Activated naive CD4-positive, alpha-beta T cell (primary cell): ENCODE measurements at places on chromosomes 7 and 10.
A peak's percentile ranks its signal among the peaks of the same experiment; 100 is the strongest.

- no peak for DNase-seq
These were observed 75.6 kb upstream of the LYZL2 start for GRCh38 chr10:30705101-30705624.

- DNase-seq: no peak
These were observed 22.3 kb upstream of the RET start for GRCh38 chr10:43054593-43054992.

DNA sequence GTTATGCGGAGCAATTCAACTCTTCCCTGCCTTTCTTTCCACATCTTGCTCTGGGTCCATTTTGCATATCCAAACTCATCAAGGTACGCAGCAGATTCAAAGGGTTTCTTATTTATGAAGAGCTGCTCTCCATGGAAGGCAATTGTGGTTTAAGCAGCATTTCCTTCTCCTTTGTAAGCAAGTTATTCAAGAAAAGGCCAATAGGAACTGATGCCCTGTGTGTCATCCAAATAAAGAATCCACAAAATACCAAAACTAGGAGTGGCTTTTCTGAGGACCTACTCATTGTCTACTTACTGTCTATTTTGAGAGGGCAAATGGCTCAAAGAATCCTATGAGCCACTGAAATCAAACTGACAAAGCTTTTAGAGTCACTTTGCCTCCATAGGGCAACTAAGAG, 253.1 kb downstream of the PTEN start:
- no peak for DNase-seq

- no peak for DNase-seq
These were observed 76.1 kb upstream of the ANK3 start for GRCh38 chr10:60465801-60466200.

GRCh38 chr7:106443156-106443555, 158.4 kb upstream of the NAMPT start:
- no peak for DNase-seq

- DNase-seq: no peak
These were observed 1.5 kb downstream of the PCLO start for GRCh38 chr7:83161186-83161585.

DNA sequence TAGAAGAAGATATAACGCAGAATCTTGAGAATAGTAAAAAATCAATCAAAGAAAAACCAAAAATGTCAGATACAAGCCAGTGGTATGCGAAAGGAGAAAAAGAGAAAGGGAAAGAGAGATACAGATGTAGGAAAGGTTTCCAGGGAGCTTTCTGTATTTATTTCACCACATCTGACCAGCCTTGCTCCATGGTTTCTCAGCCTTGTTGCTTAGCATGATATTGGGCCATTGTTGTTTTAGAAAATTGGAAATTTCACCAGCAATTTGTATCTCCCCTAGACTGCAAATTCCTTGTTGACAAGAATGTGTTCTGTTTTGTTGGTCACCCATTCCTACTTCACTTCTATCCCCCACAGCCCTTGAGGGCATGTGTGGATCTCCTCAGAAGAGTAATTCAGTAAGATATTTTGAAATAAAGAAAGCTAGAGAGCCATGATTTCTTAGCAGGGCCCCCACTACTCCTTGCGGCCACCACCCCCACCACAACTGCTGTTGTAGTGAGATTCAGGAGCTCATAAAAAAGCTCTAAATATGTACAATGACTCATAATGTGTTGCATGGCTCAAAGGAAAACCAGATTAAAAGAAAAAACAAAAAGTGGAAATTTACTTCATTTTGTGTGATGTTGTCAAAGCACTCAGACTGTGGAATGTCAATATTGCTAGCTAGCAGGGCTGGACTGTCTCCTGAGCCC, 138.7 kb downstream of the CHRM2 start:
- DNase-seq: no peak

GRCh38 chr7:146117576-146117975, 975 bp downstream of the CNTNAP2 start:
- no peak for DNase-seq

DNA sequence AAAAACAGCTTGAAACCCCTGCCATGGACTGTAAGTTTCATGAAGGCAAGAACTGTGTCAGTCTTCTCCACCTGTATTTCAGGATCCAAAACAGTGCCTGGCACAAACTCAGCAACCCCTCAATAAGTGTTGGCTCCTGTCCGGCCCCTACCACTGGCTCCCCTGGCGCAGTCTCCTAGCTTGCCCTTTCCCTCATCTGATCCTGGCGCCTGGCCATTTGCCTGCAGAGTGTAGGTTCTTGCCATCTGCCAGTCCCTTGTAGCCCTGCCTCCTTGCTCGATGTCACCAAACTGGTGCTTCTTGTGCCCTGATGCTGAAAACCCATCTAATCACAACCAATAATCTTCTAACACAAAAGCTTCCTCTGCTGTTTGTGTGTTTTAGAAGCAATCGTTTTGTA, 60.4 kb downstream of the LGI1 start:
- no peak for DNase-seq

DNA sequence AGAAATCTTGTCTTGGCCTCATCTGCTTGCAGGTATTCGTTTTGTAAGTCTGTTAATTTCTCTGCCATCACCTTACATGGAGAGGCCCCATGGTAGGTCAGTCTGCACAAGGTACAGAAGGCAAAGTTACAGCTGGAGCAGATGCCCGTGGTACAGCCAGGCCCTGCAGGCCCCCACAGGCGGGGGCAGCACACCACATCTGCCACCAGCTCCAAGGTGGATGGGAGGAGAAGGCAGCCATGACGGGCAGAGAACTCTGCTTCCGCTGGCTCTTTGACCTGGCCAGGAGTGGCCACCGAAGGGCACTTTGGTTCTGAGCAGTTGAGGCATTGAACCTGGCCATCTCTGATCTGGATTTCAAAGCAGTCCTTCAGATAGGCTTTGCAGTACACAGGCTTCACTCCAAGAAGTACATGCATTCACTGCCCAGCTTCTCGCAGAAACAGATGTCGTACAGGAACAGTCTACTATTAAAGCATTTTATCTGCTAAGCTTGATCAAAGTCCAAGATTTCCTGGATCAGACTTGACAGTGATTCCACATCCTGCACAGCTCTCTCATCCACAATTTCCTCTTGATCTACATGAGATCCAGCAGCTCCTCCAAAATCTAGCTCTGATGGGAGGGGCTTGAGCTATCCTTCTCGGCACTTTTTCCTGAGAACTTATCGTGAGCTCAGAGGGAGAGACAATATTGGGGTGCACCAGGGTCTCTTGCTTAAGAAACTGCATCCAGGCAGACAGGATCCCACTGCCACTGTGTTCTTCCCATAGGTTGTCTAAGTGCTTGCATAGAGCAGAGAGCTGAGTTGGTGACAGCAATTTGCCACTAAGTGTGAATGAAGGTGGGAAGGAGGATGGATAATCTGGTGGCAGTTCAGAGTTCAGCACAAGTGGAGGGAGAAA, 120.7 kb downstream of the TRRAP start:
- no peak for DNase-seq

DNA sequence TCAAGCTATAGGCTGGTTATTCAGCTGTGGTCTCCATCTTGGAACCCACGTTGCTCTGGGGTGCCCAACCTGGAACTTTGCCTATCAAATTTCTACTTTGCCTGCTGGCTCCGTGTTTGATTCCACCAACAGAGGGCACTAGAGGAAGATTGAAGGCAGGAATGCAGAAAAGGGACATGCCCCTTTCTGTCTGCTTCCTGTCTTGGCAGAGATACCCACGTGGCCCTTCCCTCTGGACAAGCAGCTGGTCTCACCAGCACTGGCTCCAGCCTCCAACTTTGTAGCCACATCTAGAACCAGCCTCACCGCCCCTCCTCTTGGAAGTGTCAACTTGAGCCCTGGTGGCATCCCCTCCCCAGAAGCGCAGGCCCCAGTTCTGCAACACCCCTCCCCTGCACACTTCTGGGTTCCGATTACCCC, 52.1 kb upstream of the ZNF438 start:
- peak; percentile 5 for DNase-seq

DNA sequence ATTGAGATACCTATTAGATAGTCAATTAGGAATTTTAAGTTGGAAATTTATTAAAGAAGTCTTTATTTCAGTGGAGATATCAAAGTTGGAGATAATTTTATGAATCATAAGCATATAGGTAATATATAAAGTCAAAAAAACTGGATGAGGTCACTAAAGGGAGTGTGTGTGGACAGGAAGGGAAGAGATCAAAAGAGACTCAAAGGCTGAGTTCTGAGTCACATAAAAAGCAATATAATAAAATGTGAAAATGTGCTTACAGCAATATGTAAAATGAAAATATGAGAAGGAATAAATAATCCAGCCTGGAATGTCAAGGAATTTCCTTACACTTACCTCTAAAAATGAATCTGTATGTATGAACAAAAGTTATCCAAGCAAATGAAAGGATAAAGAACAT, 583.3 kb upstream of the SORCS1 start:
- DNase-seq: no peak

GRCh38 chr7:18241543-18242231, 214.0 kb upstream of the PRPS1L1 start:
- no peak for DNase-seq

DNA sequence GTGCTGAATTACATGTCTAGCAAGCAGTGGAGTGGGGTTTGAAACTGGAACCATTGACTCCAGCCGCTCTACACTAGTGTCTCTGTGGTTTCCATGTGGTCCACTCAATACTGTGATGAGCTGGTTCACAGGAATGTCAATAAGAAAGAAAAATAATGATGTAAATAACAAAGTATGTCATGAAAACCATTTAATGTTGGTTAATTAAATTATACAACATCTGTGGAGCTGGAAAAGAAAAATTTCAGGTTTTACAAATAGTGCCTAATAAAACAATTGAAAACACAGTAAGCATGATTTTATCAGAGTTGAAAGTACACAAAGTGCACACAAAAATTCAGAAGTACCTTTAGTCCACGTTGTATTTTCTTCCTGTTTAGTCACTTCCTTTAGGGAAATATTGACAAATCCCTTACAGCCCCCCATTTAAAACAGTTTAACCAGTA, 28.7 kb upstream of the NAMPT start:
- no peak for DNase-seq

DNA sequence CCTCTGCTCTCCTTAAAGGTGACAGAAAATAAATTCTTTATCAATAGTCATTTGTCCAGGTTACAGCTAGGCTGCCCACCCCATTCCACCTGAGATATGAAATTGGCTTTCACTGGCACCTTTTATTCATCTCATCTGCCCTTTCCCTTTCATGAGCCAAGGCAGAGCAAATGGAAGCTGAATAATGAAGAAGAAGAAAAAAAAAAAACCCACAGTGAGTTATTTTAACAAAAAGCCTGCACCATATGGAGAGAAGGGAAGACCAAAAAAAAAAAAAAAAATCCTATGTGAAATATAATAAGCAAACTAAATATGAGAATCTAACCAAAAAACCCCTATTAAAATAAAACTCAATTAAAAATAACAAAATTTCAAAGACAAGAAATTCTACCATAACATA, 59.2 kb downstream of the CHCHD3 start:
- DNase-seq: no peak

- no peak for DNase-seq
These were observed 718 bp upstream of the BPGM start for GRCh38 chr7:134645935-134646334.

DNA sequence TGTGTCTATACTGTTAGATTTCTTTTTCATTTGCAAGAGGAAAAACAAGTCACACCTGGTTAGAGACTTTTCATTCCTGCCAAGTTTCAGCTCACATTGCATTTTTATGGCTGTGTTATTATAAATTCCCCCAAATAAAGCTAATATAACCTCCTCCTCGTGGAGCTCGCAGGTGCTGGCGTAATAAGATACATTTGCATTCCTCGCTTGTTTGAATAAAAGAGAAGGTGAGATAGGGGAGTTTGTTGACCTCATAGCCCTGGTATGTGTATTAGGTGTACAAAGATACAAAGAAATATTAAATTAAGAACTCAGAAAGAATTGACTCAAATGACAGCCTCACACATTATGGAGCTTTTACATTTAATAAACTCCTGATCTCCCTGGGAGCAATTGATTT, 257.7 kb upstream of the SP8 start:
- DNase-seq: no peak
